Thymus (tissue), 14 donors: ENCODE measurements at places on chromosomes 12 and 14.

DNA sequence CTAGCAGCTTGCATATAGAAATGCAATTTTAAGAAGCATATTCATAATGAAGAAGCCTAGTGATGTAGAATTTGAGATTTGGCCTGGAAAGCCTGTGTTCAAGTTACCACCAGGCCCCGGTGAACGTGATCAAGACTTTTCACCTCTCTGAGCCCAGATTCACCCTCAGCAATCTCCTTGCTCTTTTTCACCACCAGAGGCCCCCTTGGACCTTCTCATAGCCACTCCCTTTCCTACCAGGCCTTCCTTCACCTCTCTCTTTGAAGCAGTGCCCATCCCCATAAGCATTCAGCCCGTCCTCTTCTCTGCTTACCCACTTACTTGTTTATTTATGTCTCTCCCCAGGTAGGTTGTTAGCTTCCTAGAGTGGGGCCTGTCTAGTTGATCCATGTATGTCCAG lies 1280.9 kb downstream of the AACS start:
- no peak for DNase-seq

DNA sequence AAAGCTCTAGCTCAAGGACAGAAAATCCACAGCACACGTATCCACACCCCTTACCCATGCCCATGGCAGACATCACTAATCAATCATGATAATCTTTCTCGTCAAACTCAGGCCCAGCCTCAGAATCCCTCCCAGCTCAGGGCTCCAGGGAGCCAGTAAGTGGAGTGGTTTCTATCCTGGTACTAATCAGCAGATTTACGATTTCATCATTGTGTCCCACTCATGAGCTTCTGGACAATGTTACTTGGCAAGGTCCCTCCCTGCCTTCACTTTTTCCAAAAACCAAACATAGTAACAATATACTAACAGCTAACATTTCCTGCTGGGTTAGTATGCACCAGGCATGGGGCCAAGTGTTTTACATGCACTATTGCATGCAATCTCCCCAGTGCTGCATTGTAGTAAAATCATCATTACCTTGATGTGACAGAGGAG lies 45.8 kb upstream of the NCOR2 start:
- DNase-seq, result no peak

DNA sequence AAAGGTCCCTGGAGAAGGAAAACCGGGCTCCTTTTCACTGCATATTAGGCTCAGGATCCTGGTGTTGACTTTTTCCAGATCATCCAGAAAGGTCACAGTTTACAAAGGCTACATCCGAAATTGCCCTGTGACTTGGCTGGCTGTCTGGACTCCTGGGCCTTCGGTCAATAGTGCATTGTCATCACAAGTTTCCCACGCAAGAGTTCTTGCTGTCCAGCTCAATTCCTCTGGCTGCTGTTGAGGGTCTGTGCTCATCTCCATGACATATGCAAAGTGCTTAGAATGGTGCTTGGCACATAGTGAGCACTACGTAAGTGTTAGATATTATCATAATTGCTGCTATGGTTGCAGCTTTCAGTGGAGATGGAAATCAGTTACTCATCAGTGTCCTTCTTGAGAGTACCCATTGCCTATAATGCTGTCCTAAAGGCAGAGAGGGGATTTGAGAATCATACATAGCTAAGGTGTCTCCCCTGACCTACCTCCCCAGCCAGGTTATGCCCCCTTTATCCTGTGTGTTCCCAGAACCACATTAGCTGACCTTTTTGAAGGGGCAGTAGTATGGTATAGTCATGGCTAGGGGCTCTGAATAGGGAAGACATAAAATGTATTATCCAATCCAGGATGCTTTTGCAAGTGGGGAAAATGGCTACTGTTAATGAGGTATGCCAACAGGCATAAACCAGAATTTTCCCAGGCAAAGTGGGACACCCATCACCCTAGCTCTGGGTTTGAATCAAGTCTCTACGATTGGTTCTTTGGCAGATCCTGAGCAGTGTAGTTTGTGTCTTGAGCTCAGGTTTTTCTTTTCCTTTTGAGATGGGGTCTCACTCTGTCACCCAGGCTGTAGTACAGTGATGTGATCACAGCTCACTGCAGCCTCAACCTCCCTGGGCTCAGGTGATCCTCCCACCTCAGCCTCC lies 132.0 kb upstream of the CCND2 start:
- DNase-seq, result no peak

DNA sequence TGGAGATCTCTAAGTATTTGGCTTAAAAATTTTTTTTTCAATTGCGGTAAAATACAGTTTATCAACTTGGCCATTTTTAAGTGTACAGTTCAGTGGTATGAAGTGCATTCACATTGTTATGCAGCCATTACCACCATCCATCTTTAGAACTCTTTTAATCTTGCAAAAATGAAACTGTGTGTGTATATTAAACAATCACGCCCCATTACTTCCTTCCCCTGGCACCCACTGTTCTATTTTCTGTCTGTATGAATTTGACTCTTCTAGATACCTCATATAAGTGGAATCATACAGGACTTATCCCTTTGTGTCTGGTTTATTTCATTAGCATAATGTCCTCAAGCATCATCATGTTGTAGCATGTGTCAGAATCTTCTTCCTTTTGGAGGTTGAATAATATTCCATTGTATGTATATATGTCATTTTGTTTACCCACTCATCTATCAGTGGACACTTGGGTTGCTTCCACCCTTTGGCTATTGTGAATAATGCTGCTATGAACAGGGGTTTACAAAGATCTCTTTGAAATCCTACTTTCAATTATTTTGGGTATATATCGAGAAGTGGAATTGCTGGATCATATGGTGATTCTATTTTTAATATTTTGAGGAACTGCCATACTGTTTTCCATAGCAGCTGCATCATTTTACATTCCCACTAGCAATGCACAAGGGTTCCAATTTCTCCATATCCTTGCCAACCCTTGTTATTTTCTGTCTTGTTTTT lies 62.9 kb downstream of the SAMD4A start:
- DNase-seq, result no peak

DNA sequence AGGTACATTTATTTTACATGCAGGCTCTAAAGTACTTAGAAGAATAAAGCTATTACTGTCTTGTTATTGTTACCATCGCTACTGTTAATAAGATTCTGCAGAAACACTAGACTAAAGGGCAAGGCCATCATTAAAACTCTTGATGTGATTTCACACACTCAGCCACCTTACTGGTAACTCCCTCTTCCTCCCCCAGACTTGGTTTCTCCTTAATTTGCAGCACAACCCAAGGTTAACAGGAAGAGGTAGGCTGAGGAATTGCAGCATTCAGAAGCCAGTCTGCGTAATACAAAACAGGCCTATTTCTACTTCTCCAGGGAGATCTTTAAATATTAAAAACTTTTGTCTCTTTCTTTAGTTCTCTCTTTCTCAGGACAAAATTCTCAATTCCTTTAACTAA lies 210.3 kb downstream of the BTG1 start:
- no peak for DNase-seq

DNA sequence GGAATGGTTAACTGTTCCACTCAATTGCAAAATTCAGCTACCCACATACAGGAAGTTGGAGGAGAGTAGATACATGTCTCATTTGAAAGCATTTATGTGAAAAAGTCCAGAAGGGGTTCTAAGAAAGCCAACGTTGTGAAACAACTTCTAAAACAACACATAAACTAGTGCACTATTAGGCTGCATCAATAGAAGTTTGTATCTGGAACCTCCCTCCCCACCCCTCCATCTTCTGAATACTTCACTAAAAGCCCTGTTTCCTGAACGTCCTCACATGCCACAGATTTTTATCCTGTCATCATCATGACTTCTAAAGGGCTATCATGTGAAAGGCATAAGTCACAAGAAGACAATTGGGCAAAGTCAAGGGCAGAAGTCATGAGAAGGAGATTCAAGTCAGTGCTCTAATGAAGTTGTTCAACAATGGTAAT lies 5.5 kb downstream of the KRT79 start:
- no peak for DNase-seq
